ENCODE measurements at places on chromosomes 1 and 21. TPM values are rescaled to one million over a fixed set of nuclear protein-coding genes. Genes with fewer than 3 reads are reported as not detected.

DNA sequence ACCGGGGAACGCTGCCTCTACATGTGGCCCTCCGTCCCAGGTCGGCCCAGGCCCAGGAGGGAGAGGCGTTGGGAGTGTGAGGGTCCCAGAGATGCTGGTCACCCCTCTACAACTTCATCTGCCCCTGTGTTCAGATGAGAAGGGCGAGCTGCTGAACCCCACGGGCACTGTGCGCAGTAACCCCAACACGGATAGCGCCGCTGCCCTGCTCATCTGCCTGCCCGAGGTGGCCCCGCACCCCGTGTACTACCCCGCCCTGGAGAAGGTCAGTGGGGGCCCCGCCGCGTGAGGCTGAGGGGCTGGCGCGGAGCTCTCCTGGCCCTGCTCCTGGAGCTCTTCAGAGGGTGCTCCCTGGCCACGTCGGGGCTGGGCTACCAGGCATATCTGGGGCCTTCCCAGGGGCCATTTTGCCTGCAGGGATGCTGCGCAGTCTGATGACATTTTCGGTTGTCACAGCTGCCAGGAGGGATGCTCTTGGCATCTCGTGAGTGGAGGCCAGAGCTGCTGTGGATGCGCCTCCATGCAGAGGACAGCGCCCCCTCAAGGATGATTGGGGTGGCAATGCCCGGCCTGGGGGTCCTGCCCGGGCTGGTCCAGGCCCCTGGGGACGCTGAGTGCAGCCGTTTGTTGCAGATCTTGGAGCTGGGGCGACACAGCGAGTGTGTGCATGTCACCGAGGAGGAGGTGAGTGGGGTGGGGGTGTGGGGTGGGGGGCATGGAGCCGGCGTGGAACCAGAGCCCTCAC, 68.6 kb downstream of the PIK3CD start:
- no peaks in the 10 kb centered on the region for H3K27me3 ChIP-seq
- no peak overlapping the region for H3K27ac ChIP-seq
- no peak overlapping the region for H3K4me3 ChIP-seq

DNA sequence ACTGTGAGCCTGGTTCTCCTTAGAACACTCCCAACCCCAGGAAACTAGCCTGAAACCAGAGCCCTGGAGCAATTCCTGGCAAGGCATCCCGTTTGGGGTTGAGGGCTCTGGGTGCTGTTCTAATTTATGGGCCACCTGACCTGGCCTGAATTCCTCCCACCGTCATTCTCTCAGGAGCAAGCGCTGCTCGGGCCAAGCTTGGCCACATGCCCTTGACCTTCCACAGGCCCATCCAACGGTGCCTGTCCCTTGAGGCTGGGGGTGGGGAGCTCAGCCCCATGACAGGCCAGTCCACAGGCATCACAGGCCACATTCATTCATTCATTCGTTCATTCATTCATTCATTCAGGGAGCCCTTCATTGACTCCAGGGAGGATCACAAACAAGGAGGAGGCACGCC, 5.3 kb downstream of the PADI2 start:
- no peak overlapping the region for H3K4me3 ChIP-seq
- H3K27me3 ChIP-seq: peaks cover 26% of the 10 kb centered on the region
- no peaks in the 10 kb centered on the region for H3K36me3 ChIP-seq
- H3K4me1 ChIP-seq: no peaks in the 10 kb centered on the region
- DNase-seq: no peak

- no peak for DNase-seq
- H3K27me3 ChIP-seq: peaks cover 4% of the 10 kb centered on the region
- no peak overlapping the region for H3K4me3 ChIP-seq
- no peak overlapping the region for H3K27ac ChIP-seq
- H3K36me3 ChIP-seq: no peaks in the 10 kb centered on the region
- no peaks in the 10 kb centered on the region for H3K4me1 ChIP-seq
Observed at GRCh38 chr1:222788402-222789156, 26.3 kb upstream of the DISP1 start.

DNA sequence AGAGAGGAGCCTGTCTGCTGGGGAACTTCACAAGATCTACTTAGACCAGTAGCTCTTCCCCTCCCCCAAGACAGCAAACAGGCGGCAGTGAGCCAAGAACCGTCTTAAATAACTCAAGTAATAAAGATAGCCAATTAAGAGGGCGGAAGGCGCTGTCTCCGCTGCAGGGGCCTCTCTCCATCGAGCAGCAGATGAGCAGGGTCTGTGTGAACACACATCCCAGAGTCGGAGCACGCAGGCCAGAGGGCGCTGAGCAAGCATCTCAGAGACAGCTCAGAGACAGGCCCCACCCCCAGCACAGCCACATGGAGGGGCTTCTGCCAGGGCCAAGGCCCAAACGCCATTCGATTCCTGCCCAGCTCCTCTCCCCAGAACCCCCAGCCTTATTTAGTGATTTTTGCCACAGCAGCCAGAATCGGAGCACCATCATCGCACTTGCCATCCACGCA, 11.1 kb downstream of the IFFO2 start:
- H3K36me3 ChIP-seq: no peaks in the 10 kb centered on the region
- H3K27me3 ChIP-seq: no peaks in the 10 kb centered on the region
- DNase-seq: peak; percentile 58
- no peak overlapping the region for H3K27ac ChIP-seq
- peaks cover 22% of the 10 kb centered on the region for H3K4me1 ChIP-seq
- H3K4me3 ChIP-seq: no peak overlapping the region

GRCh38 chr1:30706528-30706927, 16.9 kb downstream of the MATN1 start:
- H3K27me3 ChIP-seq: no peaks in the 10 kb centered on the region
- peaks cover 3% of the 10 kb centered on the region for H3K4me1 ChIP-seq
- no peaks in the 10 kb centered on the region for H3K36me3 ChIP-seq
- no peak overlapping the region for H3K27ac ChIP-seq

Gene METTL25B
- total RNA-seq: 12.9 TPM

- peaks cover 16% of the 10 kb centered on the region for H3K27me3 ChIP-seq
- DNase-seq: peak; percentile 41
- peaks cover 34% of the 10 kb centered on the region for H3K4me1 ChIP-seq
- H3K36me3 ChIP-seq: no peaks in the 10 kb centered on the region
- H3K27ac ChIP-seq: no peak overlapping the region
Observed at GRCh38 chr1:28887419-28887834, 26.9 kb upstream of the EPB41 start.

GRCh38 chr1:222950892-222951291, 136.1 kb downstream of the DISP1 start:
- no peak overlapping the region for H3K27ac ChIP-seq
- no peaks in the 10 kb centered on the region for H3K4me1 ChIP-seq

Gene FGR
- total RNA-seq: 0.16 TPM

DNA sequence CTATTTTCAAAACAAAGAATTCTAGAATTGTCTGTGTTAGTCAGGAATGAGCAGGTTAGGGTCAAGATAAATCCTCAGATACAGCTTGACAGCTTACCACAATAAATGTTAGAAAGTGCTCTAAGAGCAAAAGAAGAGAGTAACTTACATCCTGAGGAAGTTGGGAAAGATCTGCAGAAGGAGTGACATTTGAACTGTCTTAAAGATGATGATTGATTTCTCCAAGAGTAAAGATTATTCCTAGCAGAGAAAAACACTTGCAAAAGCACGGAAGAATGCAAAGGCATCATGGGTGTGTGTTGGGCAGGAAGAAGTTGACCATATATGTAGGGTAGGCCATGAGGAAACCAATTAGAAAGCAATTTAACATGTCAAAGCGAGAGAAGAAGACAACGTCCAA, 175.4 kb downstream of the LRRC7 start:
- no peak overlapping the region for H3K4me3 ChIP-seq
- H3K27me3 ChIP-seq: no peaks in the 10 kb centered on the region
- no peak for DNase-seq
- H3K27ac ChIP-seq: no peak overlapping the region
- H3K36me3 ChIP-seq: no peaks in the 10 kb centered on the region

- peaks cover 20% of the 10 kb centered on the region for H3K36me3 ChIP-seq
- H3K27me3 ChIP-seq: no peaks in the 10 kb centered on the region
- H3K27ac ChIP-seq: peak overlapping the region; percentile 22
Observed at GRCh38 chr1:10471411-10472219, 714 bp downstream of the DFFA start.

DNA sequence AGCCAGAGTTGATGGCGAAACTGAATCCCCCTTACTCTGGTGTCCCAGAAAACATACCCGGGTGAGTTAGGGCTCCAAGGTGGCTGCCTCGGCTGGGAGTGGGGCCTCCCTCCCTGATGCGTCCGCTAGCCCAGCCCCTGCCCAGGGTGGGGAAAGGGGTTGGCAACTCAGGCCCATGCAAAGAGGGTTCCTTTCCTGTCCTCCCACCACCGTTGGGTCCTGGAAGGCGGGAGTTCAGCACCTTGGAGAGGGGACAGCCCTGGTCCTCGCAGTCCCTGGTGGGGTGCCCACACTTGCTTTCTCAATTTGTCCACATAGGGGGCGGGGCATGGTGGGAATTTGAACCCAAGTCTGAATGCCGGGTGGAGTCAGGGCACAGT, 6.1 kb downstream of the SRM start:
- H3K27me3 ChIP-seq: no peaks in the 10 kb centered on the region
- peak; percentile 83 for DNase-seq
- H3K36me3 ChIP-seq: peaks cover 4% of the 10 kb centered on the region
- H3K4me3 ChIP-seq: no peak overlapping the region

DNA sequence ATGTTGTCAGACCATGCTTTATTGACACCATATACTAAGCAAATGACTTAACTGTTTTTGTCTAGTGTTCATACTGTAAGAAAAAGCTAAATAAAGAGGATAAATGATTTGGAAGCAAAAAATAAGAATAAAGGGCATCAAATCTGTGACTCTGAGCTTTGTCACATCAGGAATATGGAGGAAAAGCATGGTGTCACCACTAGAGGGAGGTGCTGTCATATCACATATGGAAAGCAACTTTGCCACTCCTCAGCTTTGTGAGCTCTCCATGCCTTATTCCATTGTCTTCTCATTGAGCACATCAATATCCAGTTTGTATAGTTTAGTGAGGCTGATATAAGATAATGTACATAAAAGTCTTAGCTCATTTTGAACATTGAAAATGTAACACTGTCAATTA, 20.8 kb upstream of the GBP1 start:
- peaks cover 5% of the 10 kb centered on the region for H3K4me1 ChIP-seq
- no peak overlapping the region for H3K27ac ChIP-seq
- DNase-seq: no peak

DNA sequence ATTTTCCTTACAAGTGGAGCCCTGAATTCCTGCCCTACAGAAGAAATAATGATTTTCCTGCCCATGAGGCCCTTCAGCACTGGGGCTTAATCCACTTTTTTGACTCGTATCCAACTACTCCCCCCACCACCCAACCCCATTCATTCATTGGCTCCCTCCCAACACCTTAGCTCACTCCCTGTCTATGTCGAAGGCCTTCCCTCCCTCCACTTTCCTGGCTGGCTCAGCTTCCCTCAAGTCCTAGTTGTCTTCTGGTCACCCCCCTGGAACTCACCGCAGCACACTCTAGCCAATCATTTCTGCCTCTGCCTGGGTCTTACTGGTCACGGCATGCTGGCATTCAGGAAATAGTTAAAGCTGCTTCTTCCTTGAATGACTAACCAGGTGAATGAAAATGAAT, 118.9 kb downstream of the PGBD5 start:
- H3K4me1 ChIP-seq: no peaks in the 10 kb centered on the region
- no peak for DNase-seq
- no peak overlapping the region for H3K4me3 ChIP-seq
- no peaks in the 10 kb centered on the region for H3K36me3 ChIP-seq

Gene GMEB1
- total RNA-seq: 20.2 TPM

DNA sequence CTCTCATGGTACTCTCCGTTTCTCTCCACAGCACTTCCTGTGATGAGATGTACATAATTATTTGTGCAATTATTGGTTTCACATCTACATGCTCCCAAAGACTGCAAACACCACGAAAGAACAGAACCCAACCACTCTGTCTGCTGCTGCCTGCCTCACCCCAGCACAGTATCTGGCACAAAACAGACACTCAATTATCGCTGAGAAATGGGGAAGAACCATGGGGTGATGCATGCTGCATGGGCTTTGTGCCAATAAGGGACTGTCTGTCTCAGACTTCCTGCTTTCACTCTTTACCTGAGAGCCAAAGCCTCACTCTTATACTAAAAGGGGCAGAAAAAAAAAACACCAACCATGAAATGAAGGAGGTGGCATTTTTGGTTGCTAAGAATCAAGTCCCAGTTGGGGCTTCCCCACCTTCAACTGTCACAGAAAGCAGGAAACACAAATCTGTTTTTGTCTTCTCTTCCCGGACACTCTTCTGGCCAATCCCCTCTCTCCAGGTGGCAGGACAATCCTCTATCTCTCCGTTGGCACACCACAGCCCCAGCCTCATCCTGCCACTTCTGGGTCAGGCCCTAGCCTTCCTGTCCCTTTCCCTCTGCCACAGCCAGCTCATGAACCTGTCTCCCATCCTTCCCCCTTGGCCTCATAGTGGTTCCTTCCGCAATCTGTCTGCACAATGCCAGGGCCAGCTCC, 82.0 kb downstream of the TGFBR3 start:
- H3K4me1 ChIP-seq: 0 out of 2 replicates have a peak, but pooled peaks cover 3% of the 10 kb centered on the region
- no peak overlapping the region for H3K27ac ChIP-seq
- no peak overlapping the region for H3K4me3 ChIP-seq
- no peak for DNase-seq

Gene NBL1
- 8.0 TPM for total RNA-seq

Gene VASH2
- 305 TPM for total RNA-seq

Gene SPATA21
- total RNA-seq: not detected
